ENCODE measurements at places on chromosomes 6 and 20.

DNA sequence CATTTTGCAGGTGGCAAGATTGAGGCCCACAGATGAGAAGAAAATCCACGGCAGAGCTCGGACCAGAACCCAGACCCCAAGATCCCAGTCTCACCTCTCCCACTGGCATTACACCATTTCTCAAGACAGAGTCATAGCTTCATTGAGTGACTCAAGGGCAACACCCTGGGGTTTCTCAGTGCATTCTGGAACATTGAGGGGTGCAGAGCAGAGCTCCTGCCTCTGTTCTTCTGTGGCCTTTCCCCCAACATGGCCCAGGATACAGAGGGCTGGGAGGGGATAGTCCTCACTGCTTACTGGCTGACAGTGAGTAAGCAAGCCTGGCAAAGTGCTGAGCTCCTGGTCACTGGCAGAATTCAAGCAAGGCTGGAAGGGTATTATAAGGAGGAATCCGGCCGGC lies 74.0 kb downstream of the MDGA1 start:
- no peak for DNase-seq

- no peak for DNase-seq
These were observed 18.1 kb downstream of the DNMT3B start for GRCh38 chr20:32780278-32780677.

DNA sequence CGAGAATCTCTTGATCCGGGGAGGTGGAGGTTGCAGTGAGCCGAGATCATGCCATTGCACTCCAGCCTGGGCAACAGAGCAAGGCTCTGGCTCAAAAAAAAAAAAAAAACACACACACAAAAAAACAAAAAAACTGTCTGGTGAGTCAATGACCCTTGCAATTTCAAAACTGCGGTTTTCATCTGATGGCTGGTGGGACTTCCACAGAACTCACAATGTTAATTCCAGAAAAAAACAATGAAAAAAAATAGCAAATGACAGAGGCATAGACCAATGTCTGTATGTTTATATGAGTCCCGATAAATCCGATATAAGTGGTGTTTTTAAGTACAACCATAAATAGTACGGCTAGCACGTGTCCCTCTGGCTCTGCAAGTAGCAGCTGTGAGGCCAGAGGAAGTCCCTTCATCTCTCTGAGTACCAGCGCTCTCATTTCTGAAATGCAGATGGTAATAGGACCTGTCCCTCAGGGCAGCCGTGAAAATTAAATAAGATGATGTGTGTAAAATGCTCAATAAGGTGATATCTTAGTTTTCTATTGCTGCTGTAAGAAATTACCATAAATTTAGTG lies 21.9 kb upstream of the PTPN1 start:
- no peak for DNase-seq

DNA sequence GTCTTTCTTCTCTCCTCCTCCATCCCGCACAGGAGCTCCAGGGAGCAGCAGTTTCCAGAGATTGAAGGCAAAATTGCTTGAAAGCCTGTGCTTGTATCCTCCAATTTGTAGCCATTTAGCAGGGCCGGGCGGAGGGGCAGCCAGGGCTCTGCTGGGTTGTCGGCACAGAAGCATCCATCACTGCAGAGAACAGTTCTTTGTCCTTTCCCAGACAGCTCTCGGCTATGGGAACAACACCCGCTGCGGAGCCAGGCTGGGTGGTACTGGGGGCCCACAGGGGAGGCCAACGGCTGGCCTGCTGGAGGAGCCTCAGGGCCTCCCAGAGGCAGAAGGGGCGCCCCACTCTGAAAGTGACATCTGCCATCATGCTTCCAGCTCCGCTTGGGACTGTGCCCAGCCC lies 7.8 kb downstream of the HRH3 start:
- no peak for DNase-seq

DNA sequence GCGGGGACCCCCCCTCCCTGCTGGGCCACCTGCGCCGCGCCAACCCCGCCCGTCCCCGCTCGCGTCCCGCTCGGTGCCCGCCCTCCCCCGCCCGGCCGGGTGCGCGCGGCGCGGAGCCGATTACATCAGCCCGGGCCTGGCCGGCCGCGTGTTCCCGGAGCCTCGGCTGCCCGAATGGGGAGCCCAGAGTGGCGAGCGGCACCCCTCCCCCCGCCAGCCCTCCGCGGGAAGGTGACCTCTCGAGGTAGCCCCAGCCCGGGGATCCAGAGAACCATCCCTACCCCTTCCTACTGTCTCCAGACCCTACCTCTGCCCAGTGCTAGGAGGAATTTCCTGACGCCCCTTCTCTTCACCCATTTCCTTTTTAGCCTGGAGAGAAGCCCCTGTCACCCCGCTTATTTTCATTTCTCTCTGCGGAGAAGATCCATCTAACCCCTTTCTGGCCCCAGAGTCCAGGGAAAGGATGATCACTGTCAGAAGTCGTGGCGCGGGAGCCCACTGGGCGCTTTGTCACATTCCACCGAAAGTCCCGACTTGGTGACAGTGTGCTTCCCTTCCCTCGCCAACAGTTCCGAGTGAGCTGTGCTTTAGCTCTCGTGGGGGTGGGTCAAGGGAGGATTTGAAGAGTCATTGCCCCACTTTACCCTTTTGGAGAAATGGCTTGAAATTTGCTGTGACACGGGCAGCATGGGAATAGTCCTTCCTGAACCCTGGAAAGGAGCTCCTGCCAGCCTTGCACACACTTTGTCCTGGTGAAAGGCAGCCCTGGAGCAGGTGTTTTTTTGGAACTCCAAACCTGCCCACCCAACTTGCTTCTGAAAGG lies 2.1 kb downstream of the VEGFA start:
- no peak for DNase-seq

- no peak for DNase-seq
These were observed 1.3 kb downstream of the SIRPB1 start for GRCh38 chr20:1618479-1618878.

DNA sequence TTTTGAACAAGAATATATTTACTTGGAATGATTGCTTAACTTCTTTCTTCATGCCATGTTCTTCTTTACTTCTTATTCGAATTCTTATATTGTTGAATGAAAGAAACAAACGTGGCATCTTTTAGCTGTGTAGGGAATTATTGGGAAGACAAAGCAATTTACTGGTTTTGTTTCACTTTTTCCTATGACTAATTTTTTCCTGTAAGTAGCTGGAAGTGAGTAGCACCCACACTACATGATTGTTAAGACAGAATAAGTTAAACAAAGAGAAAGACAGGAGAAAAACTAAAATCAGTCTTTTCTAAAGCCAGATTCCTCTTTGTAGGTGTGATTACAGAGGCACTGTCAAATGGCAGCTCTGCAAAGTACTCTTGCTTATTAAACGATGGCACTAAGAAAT lies 593.4 kb downstream of the EYS start:
- no peak for DNase-seq

GRCh38 chr20:60817891-60818290 lies 434.2 kb upstream of the CDH4 start:
- no peak for DNase-seq
